Uterus (tissue), 4 donors: ENCODE measurements at places on chromosomes 4 and X. TPM values are rescaled to one million over a fixed set of nuclear protein-coding genes. Genes with fewer than 3 reads are reported as not detected.

GRCh38 chr4:8286719-8287342 lies 17.3 kb downstream of the HTRA3 start:
- DNase-seq, result no peak

GRCh38 chrX:15173411-15173810 lies 96.5 kb downstream of the ASB9 start:
- no peak for DNase-seq

- no peak for DNase-seq
These were observed 22.2 kb downstream of the JADE1 start for GRCh38 chr4:128831531-128832242.

DNA sequence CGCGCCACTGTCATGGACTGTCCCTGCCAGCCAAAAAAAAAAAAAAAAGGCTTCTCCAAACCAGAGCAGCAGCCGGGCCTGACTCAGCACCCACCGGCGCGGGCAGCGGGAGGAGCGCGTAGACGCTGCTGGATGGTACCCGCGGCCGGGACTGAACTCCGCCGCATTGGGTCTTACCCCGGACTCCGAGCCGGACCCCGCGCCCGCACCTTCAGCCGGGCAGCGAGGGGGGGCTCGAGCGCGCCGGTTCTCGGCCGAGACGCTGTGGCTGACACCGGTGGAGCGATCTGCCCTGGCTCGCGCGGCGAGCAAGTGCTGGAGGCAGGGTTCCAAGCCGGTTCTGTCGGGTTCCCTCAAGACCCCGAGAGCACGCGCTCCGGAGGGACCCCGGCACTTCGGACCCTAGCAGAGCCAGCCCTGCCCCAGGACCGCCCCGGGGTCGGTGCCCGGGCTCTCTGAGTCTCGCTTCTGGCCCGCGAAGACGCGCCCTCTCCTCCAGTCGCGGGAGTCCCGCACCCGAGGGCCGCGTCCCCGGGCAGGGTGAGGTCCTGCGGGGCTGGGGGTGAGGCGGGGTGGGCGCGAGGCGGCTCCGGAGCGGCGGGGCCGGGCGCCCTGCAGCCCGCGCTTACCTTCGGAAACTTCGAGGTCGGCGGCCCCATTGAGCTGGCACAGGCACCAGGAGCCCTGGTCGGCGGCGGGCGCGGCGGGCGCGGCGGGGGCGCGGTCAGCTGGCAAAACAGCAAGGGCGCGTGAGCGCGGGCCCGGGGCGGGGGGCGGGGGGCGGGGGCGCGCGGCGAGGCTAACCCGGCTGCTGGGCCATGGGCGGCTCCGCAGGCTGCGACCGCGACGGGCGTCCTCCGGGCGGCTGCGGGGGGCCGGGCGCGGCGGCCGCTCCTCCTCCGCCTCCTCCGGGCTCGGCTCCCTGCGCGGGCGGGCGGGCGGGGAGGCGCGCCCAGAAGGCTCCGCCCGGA lies 11.8 kb upstream of the MAN2B2 start:
- DNase-seq, result no peak

- no peak for DNase-seq
These were observed 46.5 kb downstream of the CPZ start for GRCh38 chr4:8639021-8639420.

- DNase-seq, result no peak
These were observed 1.2 kb downstream of the DYNLT3 start for GRCh38 chrX:37846141-37846540.

- DNase-seq, result no peak
These were observed 1476.1 kb upstream of the TENM3 start for GRCh38 chr4:180766944-180767729.

DNA sequence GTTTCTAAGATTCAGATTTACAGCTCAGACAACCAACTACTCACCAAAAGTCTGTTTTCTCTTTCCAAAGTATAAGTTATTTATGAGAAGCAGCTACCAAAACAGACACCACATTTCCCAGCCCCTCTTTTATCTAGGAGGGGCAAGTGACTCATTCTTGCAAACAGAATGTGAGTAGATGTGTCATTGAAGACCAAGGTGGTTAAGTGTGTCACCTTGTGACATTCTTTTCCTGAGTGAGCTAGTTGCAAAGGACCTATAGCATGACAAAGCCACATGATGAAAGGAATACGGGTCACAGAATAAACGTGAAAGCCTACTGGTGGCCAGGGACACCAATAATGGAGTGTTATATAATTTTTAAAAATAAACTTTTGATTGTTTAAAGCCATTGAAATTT lies 50.0 kb downstream of the SLC7A11 start:
- DNase-seq, result no peak

DNA sequence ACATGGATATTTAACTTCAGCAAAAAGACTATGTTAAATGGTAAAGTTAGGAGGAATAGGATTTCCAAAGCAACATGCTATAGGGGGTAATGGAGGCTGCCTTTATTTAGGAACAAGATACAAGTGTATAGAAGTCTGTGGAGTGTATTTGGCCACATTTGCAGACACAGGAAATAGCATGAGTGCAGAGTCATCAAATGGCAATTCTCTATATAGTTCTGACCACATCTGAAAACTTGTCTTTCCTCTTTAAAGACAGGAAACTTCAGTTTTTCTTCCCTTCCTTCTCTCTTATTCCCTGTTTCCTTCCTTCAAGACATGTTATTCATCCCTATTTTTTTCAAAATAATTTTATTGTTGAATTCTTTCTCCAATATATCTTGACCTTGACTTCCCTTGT lies 119.3 kb upstream of the PITX2 start:
- DNase-seq, result no peak

DNA sequence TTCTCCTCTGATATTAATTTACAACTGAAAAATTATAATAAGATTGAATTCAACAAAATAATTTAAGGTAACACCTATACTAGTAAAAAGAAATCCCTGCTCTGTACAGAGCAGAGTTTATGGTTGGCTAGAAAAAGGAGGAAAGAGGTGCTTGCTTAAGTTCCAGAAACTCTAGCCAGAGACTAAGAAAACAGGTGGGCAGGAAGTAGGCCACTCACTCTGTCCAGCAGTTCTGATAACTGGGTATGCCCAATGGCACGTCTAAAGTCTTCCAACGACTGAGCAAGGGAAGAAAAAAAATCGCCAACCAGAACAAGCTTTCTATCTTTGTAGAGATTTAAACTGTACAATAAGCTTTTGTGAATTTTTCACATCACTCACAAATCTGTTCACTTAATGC lies 42.1 kb downstream of the TMEM165 start:
- DNase-seq, result no peak

- no peak for DNase-seq
These were observed 46.8 kb downstream of the PKD2 start for GRCh38 chr4:88054229-88054628.

- no peak for DNase-seq
These were observed 307.1 kb downstream of the TEX13A start for GRCh38 chrX:104913348-104913747.

DNA sequence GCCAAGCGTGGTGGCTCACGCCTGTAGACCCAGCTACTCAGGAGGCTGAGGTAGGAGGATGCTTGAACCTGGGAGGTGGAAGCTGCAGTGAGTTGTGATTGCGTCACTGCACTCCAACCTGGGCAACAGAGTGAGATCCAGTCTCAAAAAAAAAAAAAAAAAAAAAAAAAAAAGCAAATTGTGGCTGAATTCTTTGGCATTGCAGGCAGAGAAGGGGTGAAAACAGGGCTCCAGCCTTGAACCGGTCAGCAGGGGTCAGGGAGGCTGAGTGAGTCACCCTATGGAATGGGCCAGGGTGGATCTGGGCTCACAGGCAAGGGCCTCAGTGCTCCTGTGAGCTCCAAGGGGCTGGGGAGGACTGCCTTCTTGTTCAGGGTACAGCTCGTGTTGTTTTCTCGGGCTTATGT lies 13.2 kb upstream of the FAM3A start:
- DNase-seq, result no peak

DNA sequence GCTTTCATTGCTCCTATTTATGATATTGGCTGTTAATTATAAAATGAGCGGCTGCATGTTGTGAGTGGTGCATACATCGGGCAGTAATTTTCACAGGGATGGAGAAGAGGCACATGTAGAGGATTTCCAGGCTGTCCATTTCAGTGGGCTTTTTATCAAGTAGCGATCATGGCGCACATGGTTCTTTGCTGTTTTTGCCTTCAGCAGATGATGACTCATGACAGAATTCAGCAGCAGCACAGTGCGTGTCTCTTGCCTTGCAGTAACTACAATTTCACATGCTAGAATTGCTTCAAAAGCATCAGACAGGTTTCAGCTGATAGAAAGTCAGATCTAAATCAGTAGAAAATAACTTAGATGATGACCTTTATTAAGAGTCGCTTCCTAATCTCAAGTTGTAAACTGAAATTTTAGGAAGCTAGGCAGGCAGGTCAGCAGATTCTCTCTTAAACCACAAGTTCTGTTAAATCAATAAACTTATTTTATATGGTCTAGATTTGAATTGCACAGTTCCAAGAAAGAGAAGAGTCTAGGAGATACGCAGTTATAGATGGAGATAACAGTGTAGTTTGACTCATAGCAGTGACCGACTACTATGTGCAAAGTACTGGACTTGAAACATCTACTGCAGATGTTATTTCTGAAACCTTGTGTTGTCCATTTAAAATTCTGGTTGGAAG lies 35.8 kb downstream of the LRP2BP start:
- DNase-seq, result no peak

DNA sequence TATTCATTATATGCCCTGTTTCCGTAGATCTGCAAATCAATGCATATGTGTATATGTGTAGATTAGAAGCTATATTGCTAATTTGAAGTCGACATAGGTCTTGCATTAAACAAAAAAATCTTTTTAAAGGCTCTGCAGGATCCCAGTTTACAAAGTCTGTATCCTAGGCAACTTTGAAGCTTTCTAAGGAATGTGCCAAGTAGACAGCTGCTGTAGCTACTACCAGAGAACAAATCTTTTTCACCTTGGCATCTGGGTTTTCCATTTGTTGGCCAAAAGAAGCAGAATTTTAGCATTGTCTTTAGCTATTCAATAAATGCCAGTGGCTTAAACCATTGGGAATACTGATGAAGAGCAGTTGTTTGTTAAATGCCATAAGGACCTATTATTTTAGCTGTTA lies 88.0 kb downstream of the NAA11 start:
- no peak for DNase-seq

DNA sequence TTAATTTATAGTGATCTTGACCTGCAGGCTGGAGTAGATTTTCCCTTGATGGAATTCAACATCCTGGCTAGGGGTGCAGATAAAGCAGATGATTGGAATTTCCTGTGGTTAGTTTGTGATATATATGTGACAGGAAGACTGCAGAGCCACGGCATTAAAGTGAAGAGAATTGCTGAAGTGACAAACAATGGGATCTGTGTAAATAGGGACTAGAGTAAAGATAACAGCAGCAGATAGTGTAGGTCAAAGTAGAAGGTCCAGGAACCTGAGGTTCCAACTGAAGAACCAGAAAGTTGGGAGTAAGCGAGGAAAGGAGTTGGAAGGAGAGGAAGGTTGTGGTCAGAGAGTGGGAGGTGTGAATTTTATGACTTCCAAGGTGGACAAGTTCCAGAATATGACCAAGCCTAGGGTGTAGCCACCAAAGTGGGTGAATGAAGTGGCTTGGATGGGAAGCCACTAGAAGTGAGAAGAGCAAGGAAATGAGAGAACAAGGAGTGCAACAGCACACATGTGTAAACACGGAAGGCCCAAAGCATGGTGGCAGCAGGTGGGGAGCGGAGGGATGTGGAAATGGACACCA lies 325.0 kb downstream of the RAB28 start:
- DNase-seq, result no peak

DNA sequence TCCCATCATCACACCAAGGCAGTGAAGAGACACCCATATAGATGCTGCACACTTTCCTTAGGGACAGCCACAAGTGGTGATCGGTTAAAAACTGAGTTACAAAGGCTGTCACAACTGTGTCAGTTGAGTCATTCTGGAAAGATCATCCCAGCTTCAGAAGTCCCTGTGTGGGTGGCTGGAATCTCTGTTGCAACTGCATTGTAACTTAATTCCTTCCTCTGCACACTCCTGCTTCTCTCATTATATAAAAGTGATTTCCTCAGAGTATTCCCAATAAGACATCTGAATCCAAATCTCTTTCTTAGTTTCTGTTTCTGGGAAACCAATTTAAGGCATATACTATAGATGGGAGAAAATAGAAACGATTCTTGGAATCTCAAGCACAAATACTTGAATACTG lies 88.1 kb downstream of the FSTL5 start:
- DNase-seq, result no peak

DNA sequence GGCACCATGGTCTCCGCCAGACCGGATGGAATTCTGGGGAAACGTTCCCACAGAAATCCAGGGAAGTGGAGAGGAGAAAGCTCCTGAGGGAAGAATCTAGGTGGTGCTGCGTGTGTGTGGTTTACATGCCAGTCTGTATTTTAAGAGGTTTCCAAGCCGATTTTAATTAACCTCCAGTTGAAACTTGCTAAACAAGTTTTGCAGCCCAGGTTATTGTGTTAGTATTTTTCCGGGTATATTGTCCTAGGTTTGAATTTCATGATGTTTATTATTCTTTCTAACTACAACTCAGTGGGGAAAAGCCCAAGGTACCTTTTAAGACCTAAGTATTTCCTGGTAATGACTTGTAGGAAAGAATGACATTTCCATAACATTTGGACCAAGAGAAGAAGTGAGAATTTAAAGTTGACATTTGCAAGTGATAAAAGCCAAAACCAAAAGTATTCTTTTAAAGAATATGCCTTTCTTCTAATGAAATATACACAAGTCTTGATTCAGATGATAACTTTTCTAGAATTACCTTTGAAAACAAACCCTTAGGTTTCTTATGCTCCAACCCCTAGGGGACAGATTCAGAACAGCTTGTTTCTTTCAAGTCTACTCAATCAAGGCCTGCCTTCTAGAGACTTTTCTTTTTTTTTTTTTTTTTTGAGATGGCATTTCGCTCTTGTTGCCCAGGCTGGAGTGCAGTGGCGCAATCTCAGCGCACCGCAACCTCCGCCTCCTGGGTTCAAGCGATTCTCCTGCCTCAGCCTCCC lies 14.6 kb downstream of the SAT1 start:
- no peak for DNase-seq

DNA sequence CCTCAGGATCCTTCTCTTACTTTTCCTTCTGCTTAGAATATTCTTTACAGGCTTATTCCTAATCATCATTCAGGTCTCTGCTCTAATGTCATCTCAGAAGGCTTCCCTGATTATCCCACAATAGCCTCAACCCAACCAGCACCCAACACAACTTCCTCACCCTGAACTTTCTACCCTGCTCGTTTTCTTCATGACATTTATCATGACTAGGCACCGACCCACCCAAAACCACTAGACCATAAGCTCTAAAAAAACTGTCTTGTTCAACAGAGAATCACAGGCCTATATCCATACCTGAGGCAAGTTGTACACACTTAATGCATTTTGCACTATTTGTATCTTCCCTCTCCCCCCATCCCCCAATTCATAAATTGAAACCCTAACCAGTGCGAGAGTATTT lies 95.3 kb downstream of the SH3RF1 start:
- no peak for DNase-seq

Gene NRK
- 1.8 TPM for total RNA-seq

Gene TMEM150C
- total RNA-seq, result 22.5 TPM

Gene MSX1
- 19.7 TPM for total RNA-seq

Gene NDNF
- 6.3 TPM for total RNA-seq

Gene ZFP42
- total RNA-seq, result not detected
